ENCODE measurements at places on chromosomes 5 and 9.
A peak's percentile ranks its signal among the peaks of the same experiment; 100 is the strongest.

DNA sequence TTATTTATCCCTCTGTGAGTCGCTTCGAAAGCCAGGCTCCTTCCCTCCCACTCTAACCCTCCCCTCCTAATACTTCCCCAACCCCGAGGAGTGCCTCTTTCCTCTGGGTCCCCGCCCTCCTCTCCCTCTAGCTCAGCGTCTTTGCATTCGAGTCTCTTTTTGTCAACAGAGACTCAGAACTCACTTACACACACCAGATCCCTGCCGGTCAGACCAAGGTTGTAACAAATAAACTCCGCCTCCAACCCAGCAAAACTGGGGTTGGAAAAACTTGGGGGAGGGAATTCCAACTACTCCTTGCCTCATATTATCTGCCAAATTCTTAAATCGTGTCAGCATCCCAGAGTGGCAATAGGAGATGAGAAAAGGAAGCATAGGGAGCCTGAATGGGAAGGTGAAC lies at the start of gene HTR1A:
Gene HTR1A, minus strand, starts transcription at position 167 of the 400 bp plus-strand sequence. CDS start 726 bp downstream, outside the sequence.
- DNase-seq, result no peak

- no peak for DNase-seq
These were observed 78.4 kb upstream of the ACO1 start for GRCh38 chr9:32306006-32306405.

DNA sequence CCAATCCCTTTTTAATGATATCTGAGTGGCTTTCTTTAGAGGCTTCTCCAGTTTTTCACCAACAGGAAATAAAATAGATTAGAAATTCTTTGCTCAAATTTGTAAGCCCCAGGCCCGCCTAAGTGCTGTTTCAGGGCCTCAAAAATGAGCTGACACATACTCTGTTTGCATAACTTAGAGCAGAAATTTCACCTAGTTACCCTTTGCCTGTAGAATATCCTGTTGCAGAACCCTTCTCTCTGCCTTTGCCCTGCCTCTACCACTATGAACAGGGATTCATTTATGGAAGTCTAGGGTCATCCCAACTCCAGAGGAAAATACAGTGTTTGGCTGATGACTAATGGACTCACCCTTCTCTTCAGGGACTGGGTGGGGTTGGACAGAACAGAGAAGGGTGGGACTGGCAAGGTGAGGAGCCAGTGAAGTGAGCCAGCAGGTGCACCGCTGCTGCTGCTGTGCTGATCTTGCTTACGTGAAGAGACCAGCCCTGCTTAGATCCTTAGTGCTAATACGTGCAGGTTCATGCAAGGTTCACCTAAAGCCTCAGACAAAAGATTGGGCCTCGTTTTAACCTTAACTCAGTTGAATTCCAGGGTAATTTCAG lies 22.8 kb downstream of the OSTF1 start:
- DNase-seq, result no peak

- DNase-seq, result peak; percentile 57
These were observed 110.7 kb downstream of the NR6A1 start for GRCh38 chr9:124660341-124660801.

GRCh38 chr5:56110646-56111403 lies 116.1 kb upstream of the IL6ST start:
- no peak for DNase-seq

Data from KG1 (cell line).